ENCODE measurements at places on chromosomes 12 and 14.

- no peak overlapping the region for H3K27ac ChIP-seq
- no peak overlapping the region for H3K4me3 ChIP-seq
- no peaks in the 10 kb centered on the region for H3K36me3 ChIP-seq
- DNase-seq, result no peak
- H3K4me1 ChIP-seq, result no peaks in the 10 kb centered on the region
- no peaks in the 10 kb centered on the region for H3K27me3 ChIP-seq
Observed at GRCh38 chr12:115942346-115942745, 335.1 kb downstream of the MED13L start.

DNA sequence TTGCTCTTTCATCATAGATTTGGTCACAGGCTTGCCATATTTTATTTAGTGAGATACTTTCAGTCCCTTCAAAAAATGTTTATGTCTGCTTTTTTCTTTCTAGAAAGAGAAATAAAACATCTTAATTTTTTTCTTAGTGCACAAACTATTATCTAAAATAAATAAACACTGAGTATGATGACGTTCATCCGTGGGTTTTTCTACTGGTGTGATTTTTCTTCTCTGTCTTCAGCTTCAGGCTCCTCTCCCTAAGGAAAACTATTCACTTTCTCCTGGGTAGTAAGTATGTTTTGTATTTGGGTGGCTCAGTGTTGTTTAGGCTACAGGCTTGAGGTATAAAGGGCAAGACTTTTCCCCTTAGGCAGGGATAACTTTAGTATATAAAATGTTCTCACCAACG is 154.7 kb downstream of the DACT1 start:
- DNase-seq, result no peak
- no peak overlapping the region for H3K4me3 ChIP-seq
- no peaks in the 10 kb centered on the region for H3K27me3 ChIP-seq
- H3K27ac ChIP-seq, result no peak overlapping the region

DNA sequence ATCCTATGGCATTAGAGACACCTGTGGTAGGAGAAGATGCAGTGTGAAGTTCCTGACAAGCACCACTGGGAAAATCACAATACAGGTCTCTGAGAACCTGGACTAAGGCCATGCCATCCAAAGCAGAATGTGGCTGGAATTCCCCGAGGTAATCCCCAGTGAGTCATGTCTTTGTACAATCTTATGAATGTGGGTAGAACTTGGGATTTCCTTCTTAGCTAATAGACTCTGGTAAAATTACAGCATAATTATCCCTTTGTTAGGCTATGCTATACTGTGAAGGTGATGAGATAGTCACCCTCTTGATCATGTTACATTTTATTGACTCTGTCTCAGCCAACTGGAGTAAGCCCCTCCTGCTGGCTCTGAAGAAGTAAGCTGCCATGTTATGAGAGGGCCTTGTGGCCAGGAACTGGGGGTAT is 224.3 kb upstream of the DCN start:
- H3K27me3 ChIP-seq, result no peaks in the 10 kb centered on the region
- H3K27ac ChIP-seq, result no peak overlapping the region
- no peaks in the 10 kb centered on the region for H3K4me1 ChIP-seq
- H3K36me3 ChIP-seq, result no peaks in the 10 kb centered on the region
- DNase-seq, result no peak
- H3K4me3 ChIP-seq, result no peak overlapping the region

DNA sequence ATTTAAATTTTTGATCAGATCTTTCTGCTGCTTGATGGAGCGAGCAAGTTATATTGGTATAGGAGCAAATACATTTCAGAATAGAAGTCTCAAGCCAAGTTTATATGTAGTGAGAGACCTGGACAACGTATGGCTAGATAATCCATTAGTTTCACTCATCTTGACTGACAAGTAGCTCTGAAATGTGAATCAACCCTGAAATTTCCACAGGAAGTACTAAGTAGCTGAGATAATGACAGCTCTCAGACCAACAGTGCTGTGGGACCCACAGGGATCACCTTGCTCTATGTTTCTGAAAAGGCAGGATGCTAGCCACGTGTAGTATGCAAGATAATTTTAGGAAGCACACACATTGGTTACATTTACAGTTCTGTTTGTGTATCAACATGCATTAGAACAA is 258.6 kb upstream of the FOXN3 start:
- H3K4me3 ChIP-seq, result no peak overlapping the region
- peaks cover 15% of the 10 kb centered on the region for H3K4me1 ChIP-seq
- no peak for DNase-seq
- no peaks in the 10 kb centered on the region for H3K36me3 ChIP-seq
- H3K27me3 ChIP-seq, result no peaks in the 10 kb centered on the region
- no peak overlapping the region for H3K27ac ChIP-seq

DNA sequence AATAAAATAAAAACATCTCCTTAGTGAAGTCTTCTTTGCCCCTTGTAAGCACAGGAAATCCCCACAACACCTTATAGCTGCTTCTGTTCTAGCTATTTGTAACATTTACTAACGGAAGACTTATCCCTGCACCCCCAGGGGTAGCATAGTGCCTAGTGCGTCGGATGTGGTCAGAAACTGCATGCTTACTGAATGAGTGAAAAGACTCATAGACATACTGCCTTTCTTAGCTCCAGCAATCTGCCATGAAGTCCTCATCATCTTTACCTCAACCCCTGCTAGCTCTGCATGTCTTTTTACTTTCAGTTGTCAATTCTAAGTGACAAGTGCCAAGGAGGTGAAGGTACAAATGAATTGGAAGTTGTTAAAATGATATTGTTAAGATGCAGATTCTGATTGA is 12.9 kb downstream of the RIOX1 start:
- H3K27ac ChIP-seq, result no peak overlapping the region
- H3K4me1 ChIP-seq, result peaks cover 4% of the 10 kb centered on the region
- H3K27me3 ChIP-seq, result no peaks in the 10 kb centered on the region
- H3K36me3 ChIP-seq, result peaks cover 3% of the 10 kb centered on the region
- no peak for DNase-seq
- no peak overlapping the region for H3K4me3 ChIP-seq

Data from spleen (tissue), 13 donors.